ENCODE measurements at places on chromosomes 13 and 19.
A peak's percentile ranks its signal among the peaks of the same experiment; 100 is the strongest.

DNA sequence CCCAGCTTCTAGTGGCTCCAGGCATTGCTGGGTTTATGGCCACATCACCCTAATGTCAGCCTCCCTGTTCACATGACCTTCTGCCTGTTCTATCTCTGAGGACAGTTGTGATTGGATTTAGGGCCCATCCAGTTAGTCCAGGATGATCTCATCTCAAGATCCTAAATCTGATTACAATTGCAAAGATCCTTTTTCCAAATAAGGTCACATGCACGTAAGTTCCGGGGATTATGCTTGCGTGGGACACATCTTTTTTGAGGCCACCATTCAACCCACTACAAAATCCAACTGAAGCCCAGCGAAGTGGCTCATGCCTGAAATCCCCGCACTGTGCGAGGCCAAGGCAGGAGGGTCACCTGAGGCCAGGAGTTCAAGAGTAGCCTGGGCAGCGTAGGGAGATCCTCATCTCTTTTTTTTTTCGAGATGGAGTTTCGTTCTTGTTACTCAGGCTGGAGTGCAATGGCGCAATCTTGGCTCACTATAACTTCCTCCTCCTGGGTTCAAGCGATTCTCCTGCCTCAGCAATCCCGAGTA is 12.3 kb downstream of the PLD3 start:
- DNase-seq, result no peak

DNA sequence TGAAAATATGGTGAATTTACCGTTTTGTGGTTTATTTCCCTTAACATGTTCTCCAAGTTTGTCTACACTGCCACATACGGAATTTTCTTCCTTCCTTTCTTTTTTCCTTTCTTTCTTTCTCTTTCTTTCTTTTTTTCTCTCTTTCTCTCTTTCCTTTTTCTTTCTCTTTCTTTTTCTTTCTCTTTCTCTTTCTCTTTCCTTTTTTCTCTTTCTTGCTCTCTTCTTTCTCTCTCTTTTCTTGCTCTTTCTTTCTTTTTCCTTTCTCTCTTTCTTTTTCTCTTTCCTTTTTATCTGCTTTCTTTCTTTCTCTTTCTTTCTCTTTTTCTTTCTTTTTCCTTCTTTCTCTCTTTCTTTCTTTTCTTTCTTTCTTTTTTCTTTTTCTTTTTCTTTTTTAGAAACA is 1962.3 kb upstream of the PCDH20 start:
- no peak for DNase-seq

- peak; percentile 82 for DNase-seq
These were observed 55.0 kb downstream of the ZIC5 start for GRCh38 chr13:99916366-99917103.

DNA sequence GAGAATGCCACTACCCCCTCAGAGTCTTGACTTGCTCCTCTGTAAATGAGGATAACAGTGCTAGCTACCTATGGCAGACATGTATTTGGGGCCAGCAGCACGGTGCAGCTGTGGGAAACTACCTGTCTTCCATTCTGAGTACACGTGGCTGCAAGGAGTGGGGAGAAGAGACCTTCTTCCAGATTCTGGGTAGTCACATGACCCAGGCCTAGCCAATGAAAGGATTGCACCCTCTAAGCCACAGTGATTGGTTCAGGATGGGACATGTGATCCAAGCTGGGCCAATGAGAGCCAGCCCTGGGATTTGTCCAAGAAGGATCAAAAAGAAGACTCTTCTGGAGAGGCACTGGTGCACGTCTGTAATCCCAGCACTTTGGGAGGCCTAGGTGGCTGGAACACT is 5.5 kb downstream of the ZNRF4 start:
- no peak for DNase-seq

- no peak for DNase-seq
These were observed 306.4 kb upstream of the ZNF507 start for GRCh38 chr19:32038961-32039360.

DNA sequence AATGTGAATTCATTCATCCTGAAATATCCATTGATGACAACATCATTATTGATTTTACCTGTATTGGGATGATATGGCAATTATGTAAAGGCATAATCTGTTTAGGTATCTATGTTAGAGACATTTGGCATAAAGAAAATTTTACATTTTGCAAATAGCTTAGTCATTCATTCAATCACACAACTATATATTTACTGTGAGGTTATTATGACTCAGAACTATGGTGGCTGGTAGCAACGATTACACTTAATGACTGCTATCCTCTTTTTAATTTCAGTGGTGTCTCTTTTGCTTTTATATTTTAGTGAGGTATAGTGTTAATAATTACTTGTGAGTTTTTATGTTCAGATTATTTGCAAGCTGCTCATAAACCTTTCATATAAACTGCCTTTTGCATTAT is 955.9 kb downstream of the SLITRK6 start:
- no peak for DNase-seq

- no peak for DNase-seq
These were observed 85.1 kb downstream of the C13orf42 start for GRCh38 chr13:51026016-51026415.

DNA sequence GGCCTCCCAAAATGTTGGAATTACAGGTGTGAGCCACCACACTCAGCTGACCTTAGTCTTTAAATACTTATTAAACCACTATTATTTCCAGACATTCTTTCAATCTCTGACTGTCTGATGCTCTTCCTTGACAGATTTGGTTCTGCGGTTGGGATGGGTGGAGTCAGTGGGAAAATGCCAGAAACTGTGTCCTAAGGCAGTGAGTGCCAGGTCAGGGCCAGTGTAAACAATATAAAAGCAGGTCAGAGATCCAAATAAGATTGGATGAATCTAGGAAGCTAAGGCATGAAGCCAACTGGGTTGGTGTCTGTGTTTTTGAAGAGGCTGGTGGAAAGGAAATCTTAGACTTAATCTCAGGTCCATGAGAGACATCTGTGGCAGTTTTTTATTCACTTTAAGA is 74.7 kb downstream of the KLF5 start:
- no peak for DNase-seq

GRCh38 chr13:112376050-112376681 is at the start of gene SPACA7:
SPACA7 (plus strand) TSS chr13:112376355; CDS start chr13:112376386, 31 bp downstream.
- DNase-seq, result no peak

GRCh38 chr13:111415765-111416164 is 95.3 kb downstream of the TEX29 start:
- DNase-seq, result no peak

GRCh38 chr13:101738336-101738735 is 285.9 kb downstream of the ITGBL1 start:
- no peak for DNase-seq

GRCh38 chr13:76455960-76456359 is 430.2 kb downstream of the KCTD12 start:
- DNase-seq, result peak; percentile 31

- DNase-seq, result peak; percentile 26
These were observed 398.9 kb downstream of the GPC6 start for GRCh38 chr13:93625536-93625935.

DNA sequence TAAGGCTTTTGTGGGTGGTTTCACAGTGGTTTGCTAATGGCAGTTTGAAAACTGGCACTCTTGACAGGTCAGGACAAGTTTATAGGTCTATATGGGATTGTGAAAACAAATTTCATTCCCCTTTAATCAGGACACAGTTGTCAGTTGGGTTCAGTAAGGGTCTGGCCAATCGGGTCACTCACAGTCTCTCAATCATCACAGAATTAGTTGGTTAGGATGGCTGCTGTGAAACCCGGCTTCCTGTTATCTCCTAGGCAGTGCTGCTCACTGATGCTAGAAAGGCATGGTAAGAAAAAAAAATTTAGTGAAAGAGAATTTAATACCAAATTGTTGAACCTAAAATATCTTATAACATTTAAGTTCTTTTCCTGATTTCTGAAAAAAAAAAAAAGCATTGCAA is 1730.1 kb downstream of the EFNB2 start:
- no peak for DNase-seq

GRCh38 chr13:37515226-37515625 is 83.3 kb downstream of the POSTN start:
- no peak for DNase-seq

DNA sequence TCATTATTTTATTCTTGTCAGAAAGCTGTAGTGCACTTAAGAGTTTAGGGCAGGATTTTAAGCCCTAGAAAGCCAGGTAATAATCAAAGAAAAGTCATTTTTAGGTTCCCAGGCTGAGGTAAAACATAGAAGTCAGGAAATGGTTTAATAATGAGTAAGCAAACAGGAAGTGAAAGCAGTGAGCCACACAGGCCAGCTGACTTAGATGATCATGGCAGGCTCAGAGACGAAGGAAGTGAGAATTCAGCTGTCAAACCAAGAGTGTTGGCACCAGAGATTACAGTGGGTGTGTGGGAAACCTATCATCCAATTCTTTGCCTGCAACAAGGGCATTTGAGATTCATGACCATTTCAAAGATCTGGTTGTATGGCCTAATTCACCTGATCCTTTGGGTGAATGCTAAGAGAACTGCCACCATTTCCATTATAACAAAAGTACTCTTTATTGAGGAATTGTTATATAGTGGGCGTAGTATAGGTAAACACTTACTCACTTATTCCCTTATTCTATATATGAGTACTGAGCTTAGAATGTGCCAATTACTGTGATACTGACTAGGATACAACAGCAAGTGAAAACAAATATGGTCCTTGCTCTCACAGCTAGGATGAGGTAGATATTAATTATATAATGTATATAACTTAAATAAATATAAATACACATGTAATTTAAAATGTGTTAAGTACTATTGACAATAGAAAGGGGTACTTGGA is 103.7 kb upstream of the EDNRB start:
- DNase-seq, result peak; percentile 47

DNA sequence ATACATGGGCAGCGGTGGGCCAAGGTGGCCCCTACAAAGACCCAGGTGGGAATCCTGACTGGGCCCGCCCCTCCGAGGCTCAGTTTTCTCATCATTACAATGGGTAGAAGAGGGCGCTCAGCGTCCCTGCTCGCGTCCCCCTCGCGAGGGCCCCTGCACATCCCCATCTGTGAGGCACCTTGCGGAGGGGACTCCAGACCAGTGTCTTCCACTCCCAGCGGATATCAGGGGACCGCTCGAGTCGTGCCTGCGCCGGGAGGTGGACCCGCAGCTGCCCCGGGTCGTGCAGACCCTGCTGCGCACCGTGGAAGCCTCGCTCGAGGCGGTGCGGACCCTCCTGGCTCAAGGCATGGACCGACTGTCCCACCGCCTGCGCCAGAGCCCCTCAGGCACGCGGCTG is 15.3 kb upstream of the COLGALT1 start:
- DNase-seq, result no peak

GRCh38 chr13:42153199-42154113 is 105.0 kb downstream of the DGKH start:
- DNase-seq, result no peak

- DNase-seq, result no peak
These were observed 402.4 kb downstream of the KCNRG start for GRCh38 chr13:50417597-50417996.

DNA sequence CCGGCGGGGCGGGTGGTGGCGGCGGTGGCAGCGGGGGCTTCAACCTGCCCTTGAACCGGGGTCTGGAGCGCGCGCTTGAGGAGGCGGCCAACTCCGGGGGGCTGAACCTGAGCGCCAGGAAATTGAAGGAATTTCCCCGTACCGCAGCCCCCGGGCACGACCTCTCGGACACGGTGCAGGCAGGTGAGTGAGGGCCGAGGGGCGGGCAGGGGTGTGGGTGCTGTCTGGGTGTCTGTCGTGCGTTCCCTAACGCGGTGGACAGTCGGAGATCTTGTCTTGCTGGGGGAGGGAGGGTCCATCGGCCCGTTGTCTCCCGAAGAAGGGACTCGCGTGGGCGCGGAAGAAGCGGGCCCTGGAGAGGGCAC is 533 bp downstream of the LRCH1 start:
- DNase-seq, result no peak

- no peak for DNase-seq
These were observed 2.7 kb downstream of the SIPA1L3 start for GRCh38 chr19:37909661-37910199.

GRCh38 chr13:21181671-21182070 is 5.2 kb downstream of the MRPL57 start:
- no peak for DNase-seq
